Ovary (tissue), 10 donors: ENCODE measurements at places on chromosomes 13 and 19. TPM values are rescaled to one million over a fixed set of nuclear protein-coding genes. Genes with fewer than 3 reads are reported as not detected.

ZNF723 gene
- total RNA-seq: not detected

ACP5 gene
- total RNA-seq: 7.9 TPM

TMEM86B gene
- 3.3 TPM for total RNA-seq

HCST gene
- total RNA-seq: 5.5 TPM

ZNF699 gene
- 10.3 TPM for total RNA-seq

EFNB2 gene
- 4.2 TPM for total RNA-seq

DNA sequence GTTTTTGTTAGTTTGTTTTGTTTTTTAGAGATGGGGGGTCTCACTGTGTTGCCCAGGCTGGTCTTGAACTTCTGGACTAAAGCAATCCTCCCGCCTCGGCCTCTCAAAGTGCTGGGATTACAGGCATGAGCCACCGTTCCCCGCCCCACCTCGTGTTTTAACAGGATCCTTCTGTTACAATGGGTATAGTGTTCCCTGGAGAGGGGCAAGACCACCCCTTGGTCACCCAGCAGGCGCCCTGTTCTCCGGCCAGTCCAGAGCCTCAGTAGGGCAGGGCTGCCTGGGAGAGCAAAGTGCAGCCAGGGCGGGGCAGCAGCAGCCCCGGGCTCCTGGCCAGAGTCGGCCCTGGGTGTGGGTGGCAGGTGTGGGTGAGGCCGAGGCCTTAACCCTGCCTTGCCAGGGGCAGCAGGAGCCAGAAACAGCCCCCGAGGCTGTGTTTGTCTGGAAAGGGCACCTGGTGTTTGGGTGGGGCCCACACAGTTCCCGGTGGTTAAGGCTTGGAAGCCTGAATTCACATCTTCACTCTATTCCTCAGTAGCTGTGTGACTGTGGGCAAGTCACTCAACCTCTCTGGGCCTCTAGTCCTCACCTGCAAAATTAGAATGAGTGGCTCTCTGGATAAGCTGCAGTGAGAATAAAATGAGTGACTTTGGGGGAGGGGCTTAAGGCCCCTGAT, 7.2 kb downstream of the VASP start:
- no peak for DNase-seq

DNA sequence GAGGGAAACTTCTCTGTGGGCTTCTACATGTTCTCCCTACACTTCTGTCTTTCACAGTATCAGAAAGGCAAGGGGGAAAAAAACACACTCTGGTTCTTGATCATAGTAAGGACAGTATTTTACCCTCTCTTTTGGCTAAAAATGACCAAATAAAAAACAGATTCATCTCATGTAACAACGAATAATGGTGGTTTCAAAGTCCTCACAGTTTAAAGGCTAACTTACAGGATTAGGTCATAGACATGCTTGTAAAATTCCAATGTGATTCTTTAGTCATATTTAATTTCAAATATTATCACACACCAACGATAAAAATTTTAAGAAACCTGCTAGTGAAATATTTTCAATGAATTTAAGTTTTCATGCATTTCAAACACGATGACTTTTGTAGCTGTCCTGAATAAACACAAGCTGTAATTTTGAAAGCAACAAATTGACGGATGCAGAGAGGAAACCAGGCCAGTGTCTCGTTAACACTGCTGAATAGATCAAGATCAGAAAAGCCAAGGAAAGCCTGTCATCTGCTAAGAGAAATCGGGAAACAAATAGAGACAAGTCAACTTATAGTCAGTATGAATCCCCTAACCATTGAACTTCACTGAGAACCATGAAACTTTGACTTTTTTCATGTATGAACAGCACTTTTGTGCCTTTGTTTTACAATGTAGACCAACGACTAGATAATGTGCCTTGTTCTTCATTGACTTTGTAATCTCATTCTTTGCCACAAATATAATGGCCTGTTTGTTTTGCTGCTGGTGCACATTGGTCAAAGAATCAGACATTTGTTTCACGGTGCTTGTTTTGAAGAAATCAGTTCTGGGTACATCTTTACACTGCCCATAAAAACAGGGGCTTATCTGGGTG, 22.0 kb downstream of the MBNL2 start:
- DNase-seq: no peak
